Activated CD4-positive, CD25-positive, alpha-beta regulatory T cell treated with anti-CD3 and anti-CD28 coated beads, Interleukin-2, amount 50 U/mL, for 24 hours (primary cell): ENCODE measurements at places on chromosomes 2 and 18.

GRCh38 chr2:147600646-147601045 is 244.2 kb upstream of the ACVR2A start:
- no peak for ATAC-seq

- ATAC-seq, result no peak
Observed at GRCh38 chr2:39685126-39685525, 19.4 kb downstream of the TMEM178A start.

DNA sequence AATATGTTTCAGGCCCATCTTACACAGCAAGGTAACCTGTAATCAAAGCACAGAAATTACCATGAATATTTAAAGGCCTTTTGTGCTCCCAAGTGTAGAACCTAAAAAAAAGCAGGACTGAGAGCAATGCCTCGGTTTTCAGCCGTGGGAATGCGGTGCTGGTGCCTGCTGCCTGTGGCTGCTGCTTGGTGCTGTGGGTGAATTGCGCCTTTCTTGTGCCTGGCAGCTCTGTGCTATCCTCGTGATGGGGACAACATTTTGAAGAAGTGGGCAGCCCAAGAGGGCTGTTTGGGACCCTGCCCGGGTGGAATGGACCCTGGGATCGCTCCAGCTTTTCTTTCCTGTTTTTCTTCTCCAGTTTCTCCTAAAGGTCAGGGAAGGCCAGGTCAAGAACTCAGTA is 91.2 kb downstream of the ASAP2 start:
- ATAC-seq, result no peak

DNA sequence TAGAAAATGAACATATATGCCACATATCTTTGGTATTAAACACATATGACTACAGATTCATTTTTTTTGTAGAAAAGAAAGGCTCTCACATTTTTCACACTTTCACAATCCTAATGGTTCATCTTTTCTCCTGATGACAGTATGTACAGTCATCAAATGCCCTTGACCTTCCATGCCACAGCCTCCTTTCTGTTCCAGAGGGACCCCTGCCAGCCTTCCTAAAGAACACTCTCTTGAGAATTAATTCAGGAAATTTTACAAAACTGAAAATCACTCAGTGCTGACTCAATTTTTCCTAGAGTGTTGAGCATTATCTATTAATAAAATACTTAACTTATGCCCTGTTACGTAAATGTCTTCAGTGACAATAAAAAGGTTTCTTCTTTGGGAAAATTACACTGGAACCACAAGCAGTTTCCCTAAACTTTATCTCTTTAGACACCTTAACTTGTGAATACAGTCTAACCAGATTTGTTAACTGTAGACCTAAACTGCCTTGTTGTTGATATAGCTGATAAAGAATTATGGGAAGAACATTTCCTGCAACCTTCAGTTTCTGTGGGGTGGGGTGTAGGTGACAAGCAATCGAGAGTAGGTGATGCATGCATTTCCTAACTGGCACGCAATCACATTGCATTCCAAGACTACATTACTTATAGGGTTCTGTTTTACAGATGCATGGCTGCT is 15.3 kb upstream of the ACOXL start:
- ATAC-seq, result no peak

DNA sequence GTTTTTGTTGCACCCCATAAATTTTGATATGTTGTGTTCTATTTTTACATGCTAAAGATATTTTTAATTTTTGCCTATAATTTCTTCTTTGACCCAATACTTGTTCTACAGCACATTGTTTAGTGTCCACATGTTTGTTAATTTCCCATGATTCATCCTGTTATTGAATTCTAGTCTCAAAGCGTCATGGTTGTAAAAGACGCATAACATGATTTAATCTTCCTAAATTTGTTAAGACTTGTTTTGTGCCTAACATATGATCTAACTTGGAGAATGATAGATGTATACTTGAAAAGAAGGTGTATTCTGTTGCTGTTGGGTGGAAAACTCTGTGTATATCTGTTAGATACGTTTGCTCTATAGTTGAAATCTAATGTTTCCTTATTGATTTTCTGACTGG is 27.1 kb upstream of the SULT1C3 start:
- ATAC-seq, result no peak

GRCh38 chr2:136863468-136863867 is 98.1 kb downstream of the THSD7B start:
- no peak for ATAC-seq

DNA sequence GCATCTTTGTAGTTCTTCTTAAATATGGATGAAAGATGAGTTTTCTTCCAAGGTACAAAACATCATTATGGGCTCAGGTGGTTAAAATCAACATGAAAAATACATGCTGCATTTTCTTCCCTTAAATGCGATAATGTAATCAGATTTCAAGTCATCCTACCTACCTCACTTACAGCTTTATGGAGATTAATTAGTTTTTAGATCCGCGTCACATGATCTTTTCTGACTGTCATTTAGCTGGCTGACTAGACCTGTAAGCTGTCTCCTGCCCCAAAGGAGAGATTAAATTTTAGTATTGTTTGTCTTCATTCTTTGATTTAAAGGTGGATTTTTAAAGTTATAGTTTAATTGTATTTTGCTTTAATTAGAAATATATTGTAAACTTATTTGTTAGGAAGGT is 678.0 kb upstream of the ZEB2 start:
- no peak for ATAC-seq

- ATAC-seq, result no peak
Observed at GRCh38 chr2:119939915-119940314, 73.0 kb upstream of the EPB41L5 start.

DNA sequence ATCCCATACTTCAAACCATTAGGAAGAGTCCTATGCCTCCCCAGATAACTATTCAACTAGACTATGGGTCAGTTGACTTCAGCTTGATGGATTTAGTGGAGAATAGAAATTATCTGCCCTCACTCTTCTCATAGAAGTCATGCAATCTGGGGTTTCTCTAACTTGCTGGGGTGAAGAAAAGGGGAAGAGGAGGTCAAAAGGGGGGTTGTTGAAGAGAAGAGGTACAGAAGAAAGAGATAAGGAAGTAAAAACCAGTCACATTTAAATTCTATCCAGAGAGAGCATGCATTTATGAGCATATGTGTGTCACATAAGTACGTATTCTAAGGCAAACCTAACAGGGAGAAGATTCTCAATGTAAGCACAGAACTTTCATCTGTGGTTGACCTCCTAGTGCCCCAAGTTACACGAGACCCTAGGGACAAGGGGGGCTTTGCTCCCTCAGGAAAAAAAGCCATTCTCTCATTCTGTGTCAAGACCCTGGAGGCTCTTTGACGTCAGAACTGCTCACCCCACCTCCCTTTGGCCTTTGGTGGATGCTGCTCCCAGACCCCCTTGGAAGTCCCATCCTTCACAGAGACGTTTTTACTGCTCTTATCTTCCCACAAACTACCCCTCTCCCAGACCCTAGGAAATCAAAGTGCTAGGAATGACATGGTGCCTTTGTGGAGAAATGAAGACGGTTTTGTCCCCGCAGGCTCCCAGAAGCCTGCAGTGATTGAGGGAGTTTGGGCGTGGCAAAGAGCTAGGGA is 236.8 kb upstream of the TNP1 start:
- ATAC-seq, result no peak

DNA sequence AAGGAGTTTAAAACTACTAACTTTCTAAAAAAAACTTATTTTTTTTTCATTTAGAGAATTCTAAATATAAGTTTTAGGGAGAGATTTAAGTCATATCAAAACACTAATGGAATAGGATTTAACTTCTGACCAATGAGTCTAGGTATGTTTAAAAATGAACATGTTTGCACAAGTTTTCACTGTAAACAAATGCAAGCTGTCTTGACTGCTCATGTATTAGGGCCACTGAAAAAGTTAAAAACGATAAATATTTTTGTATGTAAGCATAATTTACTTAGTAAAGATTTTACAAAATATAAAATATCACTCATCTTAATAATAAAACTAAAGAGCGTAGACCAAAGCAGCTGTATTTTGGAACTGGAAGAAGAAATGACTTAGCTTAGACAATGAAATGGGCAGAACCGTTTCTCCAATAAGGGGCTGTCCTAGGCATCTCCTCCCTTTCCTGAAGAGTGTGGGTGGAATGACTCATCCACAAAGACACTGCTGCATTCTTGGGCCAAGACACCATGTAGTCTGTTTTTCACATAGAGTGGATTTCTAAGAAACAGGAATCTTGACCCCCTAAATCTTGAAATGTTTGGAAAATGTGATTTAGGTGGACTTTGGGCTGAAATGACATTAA is 118.8 kb downstream of the MEP1B start:
- no peak for ATAC-seq

DNA sequence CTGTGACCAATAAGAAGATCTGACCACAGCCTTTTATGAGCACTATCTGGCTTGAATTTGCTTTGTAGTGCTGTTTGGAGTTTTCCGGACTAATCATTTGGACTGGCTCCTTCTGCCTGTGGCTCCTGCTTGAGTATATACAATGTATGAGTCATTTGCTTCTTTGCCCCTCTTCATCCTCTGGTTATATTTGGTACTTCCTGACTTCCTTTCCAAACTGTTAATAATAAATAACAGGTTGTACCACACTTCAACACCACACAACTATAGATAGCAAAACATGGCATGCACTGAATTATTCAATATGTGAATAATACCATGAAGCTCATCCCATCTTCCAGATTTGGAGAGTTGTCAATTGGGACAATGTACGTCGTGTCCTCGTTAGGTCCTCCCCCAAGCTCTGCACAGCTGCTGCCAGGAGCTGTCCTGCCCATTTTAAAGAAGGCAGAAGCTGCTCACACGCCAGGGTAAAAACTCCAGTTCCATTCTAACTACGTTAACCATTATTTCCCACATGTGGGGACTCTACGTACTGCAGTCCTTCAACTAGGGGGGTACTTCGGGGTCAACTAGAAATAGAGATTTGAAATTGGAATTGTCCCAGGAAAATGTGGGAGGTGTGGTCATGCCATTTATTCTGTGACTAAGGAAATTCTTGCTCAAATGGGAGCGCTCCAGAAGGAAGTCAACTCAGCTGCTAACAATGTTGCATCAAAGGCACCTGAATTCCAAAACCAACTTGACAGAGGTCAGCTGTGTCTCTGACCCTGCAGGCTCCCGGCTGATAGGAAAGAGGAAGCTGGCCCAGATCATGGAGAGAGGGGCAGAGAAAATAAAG is 38.1 kb downstream of the ST8SIA5 start:
- ATAC-seq, result no peak
